SK-N-SH (cell line): ENCODE measurements at places on chromosomes 3 and 15.

DNA sequence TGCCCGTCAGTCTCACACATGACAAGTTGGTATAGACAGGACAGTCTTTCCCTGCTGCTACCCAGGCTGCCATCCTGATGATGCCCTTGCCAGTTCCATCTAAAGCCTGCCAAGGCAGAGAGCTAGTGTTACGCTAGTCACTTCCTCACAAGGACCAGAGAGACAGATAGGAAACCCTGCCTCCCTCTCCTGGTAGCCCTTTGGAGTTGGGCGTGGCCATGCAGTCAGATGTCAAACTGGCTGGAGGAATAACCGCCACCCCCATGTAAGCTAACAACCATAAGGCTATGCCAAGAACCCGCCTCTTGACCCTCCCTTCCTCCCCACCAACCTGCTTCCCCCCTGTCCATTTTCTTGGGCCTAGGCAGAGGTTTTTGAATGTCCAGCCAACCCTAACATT, 2.8 kb downstream of the TMEM115 start:
- no peak for DNase-seq

- no peak for DNase-seq
These were observed 2.4 kb upstream of the ELP6 start for GRCh38 chr3:47515864-47516319.

DNA sequence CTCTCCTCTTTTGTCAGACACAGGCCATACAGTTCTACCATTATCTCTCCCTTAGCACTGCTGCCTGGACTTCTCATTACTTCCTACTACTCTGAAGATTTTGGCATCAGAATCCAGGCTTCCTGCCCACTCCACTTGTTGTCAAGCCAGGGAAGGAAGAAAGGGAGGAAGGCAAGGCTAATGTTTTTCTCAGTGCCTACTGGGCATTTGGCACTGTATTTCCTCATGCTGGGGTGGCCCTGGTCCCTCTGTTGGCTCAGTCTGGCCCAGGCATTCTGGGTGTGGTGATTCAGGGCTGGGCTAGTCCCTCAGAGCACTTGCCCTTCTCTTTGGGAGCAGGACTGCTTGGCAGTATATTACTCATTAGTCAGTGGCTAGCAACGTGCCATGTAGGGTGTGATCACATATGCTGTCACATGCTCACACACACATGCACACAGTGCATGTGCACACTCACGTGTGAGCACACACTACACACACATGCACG, 52.9 kb downstream of the BSN start:
- no peak for DNase-seq

GRCh38 chr15:91572110-91572509, 281.4 kb upstream of the SLCO3A1 start:
- DNase-seq = no peak

DNA sequence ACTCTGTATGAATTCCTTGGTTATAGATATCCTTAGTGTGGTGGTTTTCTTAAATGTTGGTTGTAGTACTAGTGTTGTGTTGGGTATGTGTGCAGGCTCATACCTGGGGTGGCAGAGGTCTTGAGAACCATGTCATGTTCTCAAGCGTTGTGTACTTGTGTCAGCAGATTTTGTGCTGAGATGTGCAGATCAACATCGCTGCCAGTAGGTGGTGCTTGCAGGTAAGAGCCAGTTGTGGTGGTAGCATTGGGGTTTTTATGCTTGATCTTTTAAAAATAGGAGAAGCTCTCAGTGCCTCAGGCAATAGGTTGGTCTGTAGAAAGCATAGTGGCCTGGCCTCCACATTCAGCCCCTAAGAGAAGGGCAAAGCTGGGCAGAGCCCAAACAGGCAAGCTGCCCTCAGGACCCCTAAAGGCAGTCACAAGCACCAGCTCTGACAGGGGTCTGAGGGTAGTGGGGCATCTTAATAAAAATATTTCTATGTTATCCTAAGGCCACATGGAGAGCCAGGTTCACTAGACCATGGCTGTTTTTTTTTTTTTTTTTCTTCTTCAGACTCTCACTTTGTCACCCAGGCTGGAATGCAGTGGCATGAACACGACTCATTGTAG, 164.0 kb downstream of the IL20RB start:
- peak; percentile 33 for DNase-seq

GRCh38 chr3:42827023-42827422, 17.8 kb downstream of the ACKR2 start:
- DNase-seq = no peak

DNA sequence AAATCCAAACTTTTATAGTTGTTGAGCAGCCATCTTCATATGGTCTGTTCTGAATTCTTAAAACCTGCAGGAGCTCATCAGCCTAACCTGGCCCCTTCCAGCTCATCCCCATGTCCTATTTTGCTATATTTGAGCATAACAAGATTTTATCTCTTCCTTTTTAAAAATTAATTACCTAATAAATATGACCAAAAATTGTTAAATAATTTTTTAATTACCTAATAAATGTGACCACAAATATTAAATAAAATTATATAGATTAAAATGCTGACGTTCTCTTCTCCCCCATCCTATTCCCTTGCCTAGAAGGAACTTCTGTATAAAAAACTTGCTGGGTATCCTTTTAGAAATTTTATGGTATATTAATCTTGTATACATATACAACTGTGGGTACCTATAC, 43.7 kb downstream of the OXNAD1 start:
- no peak for DNase-seq

GRCh38 chr3:128590948-128591347, 59.7 kb downstream of the RPN1 start:
- no peak for DNase-seq

DNA sequence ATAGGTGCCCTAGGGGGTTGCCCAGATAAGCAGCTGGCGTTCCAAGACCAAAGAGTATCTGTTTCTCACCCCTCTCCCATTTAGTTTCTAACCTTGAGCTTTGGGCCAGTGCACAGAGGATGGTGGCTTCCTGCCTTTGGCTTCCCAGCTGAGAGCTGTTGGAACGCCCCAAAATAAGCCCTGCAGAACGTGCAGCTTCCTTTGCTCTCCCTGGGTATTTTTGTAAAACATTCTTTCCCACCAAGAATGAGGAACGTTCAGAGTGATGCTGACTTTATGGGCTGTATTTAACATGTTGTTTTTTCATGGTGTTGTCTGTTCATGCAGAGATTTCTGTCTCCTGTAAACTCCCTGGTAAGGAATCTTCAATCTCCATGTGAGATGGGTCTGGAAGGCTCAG, 63.8 kb downstream of the LPP start:
- no peak for DNase-seq

GRCh38 chr3:37779289-37780152, 82.2 kb upstream of the CTDSPL start:
- DNase-seq = peak; percentile 69
